Heart right ventricle (tissue), 16 donors: ENCODE measurements at places on chromosomes 3 and 15. TPM values are rescaled to one million over a fixed set of nuclear protein-coding genes. Genes with fewer than 3 reads are reported as not detected.

PARP15 gene
- total RNA-seq: 1.7 TPM

CCDC13 gene
- total RNA-seq: not detected

CTXN2 gene
- total RNA-seq: not detected

IMPG2 gene
- total RNA-seq: 0.21 TPM

TERC gene
- 3.7 TPM for total RNA-seq

GOLGA8H gene
- total RNA-seq: 1.6 TPM

CPNE9 gene
- not detected for total RNA-seq

CYP8B1 gene
- total RNA-seq: not detected

ALPK3 gene
- 201 TPM for total RNA-seq

PAK6 gene
- total RNA-seq: 7.1 TPM

SPRED1 gene
- total RNA-seq: 7.6 TPM

SEMA3B gene
- 24.0 TPM for total RNA-seq

ARNT2 gene
- 5.2 TPM for total RNA-seq

LRRC31 gene
- total RNA-seq: not detected

STAC gene
- 0.25 TPM for total RNA-seq

TTLL13 gene
- total RNA-seq: not detected
